Caco-2 (cell line): ENCODE measurements at places on chromosomes 5 and 9.
A peak's percentile ranks its signal among the peaks of the same experiment; 100 is the strongest.

DNA sequence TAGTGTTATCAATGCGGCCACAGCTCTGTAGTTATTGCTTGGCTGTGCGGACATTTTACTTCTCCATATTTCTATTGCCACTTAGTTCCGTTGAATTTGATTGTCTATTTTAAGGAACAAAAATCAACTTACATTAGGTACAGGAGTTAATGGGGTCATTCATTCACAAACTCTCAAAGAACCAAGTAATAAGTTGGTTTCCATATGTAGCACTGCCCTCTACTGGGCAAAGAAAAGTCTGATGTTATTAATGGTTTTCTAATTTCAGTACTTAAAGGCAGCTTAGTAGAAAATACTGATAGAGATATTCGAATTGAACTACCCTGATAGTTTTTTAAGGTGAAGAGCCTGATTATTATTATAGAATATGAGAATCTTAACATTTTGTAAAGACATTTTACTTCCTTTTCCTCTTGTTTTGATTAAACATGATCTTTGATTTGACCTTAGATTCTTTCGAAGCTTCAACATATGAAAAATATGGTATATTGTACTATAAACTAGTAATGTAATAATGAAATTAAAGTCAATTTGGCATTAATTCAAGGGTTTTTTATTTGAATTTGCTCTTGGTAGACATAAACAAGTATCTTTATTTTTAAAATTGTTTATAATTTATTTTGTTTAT lies 119.5 kb upstream of the CTNND2 start:
- peak; percentile 42 for DNase-seq

DNA sequence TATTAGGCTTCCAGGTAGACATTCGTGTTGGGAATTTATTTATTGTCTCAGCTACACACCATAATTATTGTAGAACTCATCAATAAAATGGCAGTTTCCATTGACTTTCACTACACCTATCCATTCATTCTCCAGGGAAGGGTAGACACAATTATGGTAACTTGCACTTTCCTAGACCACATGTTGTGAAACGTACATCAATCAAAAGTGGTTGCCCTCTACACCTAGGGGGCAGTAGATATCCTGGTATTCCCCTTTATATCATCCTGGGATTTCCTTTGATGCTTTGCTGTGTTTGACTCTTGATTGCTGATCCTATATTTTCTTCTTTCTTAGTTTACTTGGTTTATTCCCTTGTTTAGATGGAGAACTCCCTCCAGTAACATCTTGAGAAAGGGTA lies 47.9 kb downstream of the ADGRV1 start:
- DNase-seq: peak; percentile 5

DNA sequence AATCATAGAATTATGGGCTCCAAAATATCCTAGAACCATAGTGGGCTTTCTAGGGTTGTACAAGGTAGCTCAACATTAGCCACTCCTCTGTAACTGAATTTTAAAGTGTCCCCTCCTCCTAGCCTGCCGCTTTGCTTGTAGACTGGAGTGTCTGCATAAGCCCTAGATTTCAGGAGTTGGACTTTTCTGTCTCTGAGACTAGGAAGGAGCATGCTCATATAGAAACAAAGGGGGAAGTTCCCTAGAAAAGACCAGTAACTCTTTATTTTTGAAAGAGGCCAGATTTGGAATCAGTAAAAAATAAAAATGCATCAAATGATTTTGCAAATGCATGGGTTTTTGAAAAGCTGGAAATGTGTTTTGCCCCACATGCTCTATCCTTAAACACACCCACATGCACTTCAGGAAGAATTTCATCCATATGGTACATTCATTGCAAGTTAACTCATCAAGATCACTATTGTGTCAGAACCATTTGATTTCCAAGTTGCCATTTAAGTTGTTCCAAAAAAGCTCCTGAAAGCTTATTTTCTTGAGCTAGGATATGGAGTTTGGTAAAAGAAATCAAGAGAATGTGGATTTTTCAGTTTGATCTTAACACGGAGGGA lies 121.0 kb upstream of the NR3C1 start:
- DNase-seq: no peak

DNA sequence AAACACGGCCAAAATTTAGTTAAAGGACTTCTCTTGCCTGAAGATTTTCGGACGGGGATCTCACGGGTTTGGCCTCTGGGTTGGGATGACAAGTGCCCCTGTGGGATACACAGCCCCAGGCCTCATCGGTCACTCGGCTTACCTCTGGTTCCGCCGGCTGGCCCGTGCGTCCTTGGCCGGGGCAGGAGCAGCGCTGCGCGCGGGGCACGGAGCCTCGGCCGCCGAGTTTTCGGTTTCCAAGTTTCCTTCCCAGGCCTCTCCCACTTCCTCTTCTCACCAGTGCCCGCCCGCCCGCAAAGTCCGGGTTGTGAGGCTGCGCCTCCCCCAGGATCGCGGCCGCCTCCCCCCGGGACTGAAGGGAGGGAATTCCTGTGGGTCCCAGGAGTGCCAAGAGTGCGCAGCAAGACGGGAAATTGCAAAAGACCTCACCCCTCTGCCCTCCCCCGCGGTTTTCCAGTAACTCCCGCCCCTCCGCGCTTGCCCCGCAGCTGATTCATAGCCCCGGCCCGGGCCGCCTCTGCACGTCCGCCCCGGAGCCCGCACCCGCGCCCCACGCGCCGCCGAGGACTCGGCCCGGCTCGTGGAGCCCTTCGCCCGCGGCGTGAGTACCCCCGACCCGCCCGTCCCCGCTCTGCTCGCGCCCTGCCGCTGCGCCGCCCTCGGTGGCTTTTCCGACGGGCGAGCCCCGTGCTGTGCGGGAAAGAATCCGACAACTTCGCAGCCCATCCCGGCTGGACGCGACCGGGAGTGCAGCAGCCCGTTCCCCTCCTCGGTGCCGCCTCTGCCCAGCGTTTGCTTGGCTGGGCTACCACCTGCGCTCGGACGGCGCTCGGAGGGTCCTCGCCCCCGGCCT lies at the start of gene OSMR:
Gene OSMR, plus strand, starts transcription at position 487 of the 853 bp plus-strand sequence. CDS start 23,033 bp downstream, outside the sequence.
- DNase-seq: no peak

- DNase-seq: no peak
Measured at GRCh38 chr5:111935835-111936234, 178.8 kb upstream of the NREP start.

GRCh38 chr9:106020186-106020585 lies 325.8 kb downstream of the TMEM38B start:
- DNase-seq: no peak

DNA sequence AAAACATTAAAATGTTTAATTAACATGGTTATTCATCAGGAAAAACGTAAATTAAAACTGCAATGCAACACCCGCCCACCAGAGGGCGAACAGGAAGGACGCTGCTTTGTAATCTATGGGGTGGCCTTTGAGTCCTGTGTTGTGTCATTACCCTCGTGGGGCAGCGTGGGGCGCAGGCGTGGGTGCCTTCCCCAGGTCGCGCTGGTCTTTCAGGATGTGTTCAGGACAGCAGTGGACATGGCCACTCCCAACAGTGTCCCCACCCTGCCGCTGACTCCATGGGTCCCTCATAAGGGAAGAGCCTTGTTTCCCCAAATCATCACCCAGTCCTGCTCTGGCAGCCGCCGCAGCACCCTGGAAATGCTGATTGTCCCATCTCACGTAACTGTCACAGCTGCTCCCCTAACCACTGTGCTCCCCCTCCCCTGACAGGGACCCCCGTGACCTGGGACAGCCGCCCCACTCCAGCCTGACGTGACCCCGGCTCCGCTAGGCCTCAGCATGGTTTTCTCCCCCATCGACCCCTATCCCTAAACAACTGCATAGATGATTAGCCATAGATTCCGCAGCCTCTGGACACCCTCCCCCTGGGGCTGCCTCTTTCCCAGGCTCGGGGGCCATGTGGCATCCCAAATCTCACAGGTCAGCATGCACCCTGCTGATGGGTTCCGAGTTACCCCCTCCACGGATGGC lies 36.4 kb downstream of the GLT6D1 start:
- DNase-seq: peak; percentile 54

DNA sequence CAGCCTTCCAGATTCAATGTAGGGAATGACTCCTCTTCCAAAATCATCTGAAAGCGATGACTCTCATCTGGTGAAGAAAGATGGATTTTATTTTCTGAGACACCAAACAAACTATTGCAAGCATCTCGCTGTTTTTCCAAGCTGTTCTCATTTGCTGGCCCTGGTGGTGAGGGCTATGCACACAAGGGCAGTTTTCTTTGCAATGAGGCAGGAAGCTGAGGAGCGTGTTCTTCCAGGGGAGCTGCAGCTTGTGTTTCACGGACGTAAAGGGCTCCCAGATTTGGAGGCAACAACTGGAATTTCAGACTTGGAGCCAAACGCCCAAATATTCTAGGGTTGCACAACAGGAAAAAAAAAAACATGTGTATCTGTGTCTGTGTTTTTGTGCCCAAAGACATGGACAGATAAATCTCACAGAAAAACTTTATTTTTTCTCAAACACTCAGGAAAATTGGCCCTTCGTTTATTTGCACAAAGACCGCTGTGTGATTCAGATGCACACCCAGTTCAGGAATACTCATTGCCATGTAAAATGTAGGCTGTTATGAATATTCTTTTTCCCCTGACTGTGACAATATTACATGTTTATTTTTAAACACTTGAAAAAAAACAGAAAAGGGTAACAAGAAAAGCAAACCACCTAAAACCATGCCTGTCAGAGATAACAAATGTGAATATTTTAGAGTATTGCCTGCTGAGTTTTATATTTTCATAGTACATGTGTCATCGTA lies 151.3 kb downstream of the GAS1 start:
- no peak for DNase-seq

GRCh38 chr9:30670805-30671562 lies 1713.5 kb upstream of the ACO1 start:
- DNase-seq: no peak

DNA sequence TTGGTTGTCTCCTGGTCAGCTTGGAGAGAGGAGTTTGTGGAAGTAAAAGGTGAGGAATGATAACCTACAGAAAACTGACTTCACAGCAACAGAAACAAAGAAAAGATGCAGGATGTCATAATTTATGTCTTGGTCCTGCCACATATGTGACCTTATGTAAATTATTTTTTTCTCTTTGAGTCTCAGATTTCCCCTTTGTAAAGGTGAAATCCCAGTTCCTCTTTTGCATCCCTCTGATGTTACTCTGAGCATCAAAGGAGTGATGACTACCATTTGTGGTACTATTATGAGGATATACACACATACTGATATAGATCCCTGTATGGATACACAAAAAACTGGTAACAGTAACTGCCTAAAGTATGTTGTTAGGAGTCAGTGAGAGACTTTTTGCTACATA lies 1.4 kb upstream of the THG1L start:
- no peak for DNase-seq

- DNase-seq: no peak
Measured at GRCh38 chr9:4327504-4328191, 27.8 kb upstream of the GLIS3 start.

GRCh38 chr5:94793816-94794198 lies 175.3 kb downstream of the SLF1 start:
- DNase-seq: no peak

GRCh38 chr5:133527311-133527710 lies 85.0 kb downstream of the FSTL4 start:
- DNase-seq: no peak

GRCh38 chr5:88488130-88488529 lies 219.5 kb upstream of the TMEM161B start:
- no peak for DNase-seq

DNA sequence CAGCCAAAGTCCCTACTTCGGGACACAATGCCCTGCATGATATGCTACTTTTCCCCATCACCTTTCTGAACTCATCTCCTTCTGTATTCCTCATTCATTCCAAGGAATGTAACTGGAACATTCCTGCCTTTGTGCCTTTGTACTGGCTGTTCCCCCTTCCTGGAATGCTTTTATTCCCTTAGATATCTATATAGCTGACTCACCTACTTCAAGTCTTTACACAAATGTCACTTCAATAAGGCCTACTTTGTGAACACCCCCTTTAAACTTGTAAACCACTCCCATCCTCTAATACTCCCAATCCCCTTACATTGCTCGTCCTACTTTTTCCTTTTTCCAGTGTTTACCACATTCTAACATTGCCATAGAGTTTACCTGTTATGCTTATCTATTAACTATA lies 2.4 kb downstream of the NOL6 start:
- DNase-seq: no peak
